ENCODE measurements at places on chromosomes 2 and 18.

- DNase-seq = no peak
These were observed 289.7 kb downstream of the DYSF start for GRCh38 chr2:71742953-71743601.

DNA sequence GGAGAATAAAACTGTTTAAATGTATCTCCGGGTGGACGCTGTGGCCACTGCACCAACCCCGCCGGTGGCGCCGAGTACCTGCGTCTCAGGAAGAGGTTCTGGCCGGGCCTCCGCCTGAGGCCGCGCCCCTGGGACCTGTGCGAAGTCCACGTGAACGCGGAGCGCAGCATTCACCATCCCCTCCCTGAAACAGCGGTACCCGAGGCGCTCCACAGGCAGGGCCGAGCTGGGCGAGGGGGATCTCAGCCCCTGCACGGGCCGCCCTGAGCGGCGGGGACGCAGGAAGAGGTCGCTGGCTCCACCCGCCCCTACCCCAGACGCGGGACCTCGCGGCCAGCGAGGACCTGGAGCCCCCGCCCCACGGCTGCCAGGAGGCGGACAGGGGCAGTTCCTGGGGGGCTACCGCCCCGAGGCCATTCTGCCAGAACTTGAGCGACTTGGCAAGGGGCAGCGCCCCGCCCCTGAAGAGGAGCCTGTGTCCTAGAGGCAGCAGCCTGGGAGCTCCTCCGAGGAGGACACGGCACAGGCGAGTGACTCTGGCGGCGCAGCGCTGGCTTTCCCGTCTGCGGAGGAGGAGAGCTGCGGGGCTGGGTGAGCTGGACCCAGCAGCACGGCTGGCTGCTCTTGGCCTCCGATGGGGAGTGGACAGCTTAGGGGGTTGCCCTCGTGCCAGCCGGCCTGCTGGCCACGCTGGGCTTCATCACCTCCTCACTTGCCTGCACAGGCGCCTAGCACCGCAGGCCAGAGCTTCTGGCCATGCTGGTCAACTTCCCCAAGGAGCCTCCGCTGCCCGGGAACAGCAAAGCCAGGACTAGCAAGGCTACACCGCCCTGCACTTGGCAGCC lies 9.7 kb upstream of the TEKT4 start:
- no peak for DNase-seq

- no peak for DNase-seq
These were observed 188.9 kb downstream of the NDUFA10 start for GRCh38 chr2:239836021-239836765.

- no peak for DNase-seq
These were observed 31.5 kb downstream of the DYNC1I2 start for GRCh38 chr2:171718720-171719119.

- DNase-seq = no peak
These were observed 302.8 kb downstream of the NCKAP5 start for GRCh38 chr2:133265432-133265949.

DNA sequence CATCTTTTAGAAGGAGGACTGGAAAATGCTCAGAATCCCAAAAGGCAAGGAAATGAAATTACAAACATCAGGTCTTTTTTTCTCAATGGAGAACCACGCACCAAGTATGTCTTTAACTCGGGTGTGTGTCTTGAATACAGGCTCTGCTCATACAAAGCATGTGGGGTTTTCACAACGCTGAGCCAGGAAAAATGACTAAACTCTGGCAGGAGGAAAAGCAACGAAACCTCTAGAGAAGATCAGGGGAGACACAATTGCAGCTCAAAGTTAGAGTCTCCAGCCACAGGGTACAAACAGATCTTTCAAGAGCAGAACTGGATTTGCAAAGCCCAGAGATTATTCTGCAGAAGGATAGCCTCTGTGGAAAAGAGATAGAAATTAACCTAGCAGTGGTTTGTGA lies 42.8 kb upstream of the TPO start:
- no peak for DNase-seq

GRCh38 chr18:56550121-56550520 lies 88.3 kb downstream of the TXNL1 start:
- no peak for DNase-seq

DNA sequence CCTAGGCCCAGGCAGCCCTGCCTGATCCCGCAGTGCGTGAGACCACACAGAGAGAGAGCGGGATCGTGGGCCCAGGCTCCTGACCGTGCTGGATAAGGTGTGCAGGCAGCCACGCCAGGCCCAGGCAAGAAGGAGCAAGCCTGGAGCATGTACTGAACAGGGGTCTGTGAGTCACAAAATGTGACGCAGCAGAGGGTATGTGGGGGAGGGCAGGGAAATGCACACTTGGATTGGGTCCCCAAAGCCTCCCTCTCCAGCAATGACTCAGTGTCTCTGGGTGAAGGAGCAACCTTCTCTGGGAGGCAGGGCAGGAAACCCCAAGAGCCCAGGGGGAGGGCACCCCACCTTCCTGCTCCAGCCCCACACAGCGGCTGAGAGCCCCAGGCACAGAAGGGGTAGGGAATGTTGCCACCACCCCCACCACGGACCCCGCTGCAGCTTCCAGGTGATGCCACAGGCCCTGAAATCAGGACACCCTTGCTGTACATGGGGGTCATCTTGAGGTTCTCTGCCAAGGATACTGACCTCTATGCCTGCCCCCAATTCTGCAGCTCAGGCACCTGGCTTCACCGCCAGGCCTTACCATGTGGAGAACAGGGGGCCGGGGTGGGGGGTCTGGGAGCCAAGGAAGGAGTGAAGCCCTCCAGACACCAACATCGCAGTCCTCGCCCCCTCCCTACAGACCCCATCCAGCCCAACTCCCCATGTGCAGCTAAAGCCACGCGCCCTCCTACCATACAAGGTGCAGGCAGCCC lies 1.3 kb upstream of the GPC1 start:
- DNase-seq = no peak

DNA sequence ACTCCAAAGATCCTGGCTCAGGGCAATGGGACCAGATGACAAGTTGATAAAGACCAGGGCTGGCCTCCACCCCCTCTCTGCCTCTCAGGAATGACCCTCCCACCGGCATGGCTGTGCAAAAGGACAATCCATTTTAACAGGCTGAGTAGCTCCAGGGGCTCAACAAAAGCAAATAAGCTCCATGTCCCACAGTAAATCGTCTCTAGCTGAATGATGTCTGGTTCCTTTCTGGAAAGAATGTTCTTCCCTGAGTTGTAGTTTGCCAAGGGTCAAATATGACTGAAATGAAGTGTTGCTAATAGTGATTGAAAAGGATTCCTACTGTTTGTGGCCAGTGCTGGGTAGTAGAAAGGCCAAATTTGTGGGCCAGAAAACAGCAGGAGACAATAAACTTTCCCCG lies 434.4 kb upstream of the ETAA1 start:
- no peak for DNase-seq

DNA sequence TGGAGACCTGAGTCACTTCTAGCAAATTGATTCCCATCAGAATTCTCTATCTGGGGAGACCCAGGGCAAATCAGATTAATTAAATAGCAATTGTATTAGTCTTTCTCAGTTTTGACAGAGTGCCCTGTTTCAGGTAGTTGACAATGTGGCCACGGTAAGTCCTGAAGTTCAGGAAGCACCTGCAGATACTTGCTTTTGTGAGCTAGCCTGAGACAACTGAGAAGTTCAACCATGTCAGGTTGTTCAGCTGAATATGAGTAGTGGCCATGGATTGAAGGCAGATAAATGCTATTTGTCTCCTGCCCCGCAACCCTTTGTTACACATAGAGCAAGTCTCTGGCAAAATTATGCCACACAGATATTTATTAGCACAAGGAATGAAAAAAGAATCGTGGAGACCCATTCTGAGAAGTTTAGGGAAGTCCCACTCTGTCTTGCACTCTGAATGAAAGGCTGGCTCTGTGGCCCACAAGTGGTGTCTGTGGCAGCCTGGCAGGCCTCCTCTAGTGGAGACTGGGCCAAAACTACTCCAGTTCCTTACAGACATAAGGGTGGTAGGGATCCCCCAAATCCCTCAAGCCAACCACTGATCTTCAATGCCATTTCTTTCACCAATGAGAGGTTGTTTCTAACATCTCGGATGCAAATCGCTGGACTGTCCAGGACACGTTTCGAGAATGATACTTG lies 61.3 kb downstream of the POU3F3 start:
- DNase-seq = no peak

DNA sequence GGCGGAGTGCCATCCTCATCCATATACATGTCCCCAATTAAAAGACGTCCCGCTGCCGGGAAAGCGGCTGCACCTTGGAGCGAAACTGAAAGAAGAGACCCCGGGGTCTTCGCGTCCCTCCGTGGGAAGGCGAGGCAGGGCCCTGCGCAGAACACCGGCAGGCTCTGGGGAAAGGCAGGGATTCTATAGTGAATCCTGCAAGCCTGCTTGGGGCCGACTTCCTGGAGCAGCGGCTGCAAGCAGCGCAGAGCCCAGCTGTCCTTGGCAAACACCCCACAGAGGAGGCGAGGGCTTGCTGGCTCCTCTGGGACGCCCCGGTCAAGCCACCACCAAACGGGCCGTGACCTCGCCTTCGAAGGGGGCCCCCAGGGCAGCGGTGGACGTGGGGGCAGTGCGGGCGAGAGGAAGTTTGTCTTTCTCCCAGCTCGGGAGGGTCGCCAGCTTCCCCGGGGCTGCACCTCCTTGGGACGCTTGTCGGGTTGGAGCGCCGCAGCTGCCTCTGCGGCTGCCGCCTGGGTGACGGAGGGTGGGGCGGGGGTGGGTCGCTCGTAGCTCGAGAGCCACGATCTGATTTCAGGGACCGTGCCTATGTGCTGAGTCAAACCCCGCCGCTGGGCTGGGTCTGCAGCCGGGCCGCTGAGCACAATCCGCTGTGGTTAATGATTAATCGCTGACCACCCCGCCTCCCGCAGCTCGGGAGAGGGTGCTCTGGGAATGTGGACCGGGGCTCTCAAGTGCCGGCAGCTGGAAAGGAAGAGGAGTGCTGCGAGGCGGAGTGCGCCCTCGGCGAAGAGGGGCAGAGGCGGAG lies 486 bp upstream of the GPR39 start:
- no peak for DNase-seq

GRCh38 chr2:240164586-240164985 lies 24.1 kb upstream of the OTOS start:
- no peak for DNase-seq

DNA sequence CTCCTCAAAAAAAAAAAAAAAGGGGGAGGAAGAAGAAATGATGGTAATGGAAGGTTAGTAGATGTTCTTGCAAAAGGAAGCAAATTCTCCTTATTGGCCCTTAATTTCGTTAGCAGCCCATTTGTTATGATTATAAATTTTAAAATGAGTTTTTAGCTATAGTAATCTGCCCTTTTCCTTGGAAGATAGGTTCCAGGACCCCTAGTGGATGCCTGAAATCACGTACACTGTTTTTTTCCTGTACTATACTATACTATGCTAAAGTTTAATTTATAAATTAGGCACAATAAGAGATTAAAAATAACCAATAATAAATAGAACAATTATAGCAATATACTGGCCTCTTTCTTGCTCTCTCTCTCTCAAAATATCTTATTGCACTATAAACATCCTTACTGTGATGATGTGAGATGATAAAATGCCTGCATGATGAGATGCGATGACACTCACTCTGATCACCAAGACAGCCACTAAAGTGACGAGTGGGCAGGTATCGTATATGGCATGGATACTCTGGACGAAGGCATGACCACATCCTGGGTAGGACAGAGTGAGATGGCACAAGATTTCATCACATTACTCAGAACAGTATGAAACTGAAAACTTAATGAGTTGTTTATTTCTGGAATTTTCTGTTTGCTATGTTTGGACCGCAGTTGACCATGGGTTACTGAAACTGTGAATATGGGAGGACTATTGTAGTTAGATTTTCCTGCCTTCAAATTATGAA lies 87.2 kb downstream of the KCTD18 start:
- no peak for DNase-seq

DNA sequence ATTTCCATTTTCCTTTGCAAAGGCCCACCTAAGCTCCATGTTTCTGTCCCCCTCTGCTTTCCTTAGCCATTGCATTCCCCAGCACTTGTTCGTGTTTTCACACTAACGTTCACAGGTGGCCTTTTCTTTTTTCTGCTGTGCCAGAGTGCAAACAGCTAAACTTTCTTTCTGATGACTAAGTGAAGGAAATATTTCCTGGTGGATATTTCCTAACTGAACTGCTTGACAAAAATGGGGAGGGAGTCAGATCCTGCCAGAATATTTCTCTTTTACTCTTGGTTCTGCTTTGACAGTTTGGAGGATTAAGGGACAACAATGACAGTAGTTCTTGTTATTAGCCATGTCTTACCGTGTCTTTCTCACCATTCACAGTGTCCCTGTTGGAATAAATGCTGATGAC lies 344.0 kb downstream of the ARHGAP15 start:
- no peak for DNase-seq

GRCh38 chr2:189327879-189328847 lies 113.1 kb upstream of the WDR75 start:
- no peak for DNase-seq

- peak; percentile 90 for DNase-seq
These were observed at the start of gene TTC32 for GRCh38 chr2:19901442-19902215. Gene TTC32 (minus strand): TSS chr2:19901983. CDS start chr2:19901854, 129 bp downstream.

DNA sequence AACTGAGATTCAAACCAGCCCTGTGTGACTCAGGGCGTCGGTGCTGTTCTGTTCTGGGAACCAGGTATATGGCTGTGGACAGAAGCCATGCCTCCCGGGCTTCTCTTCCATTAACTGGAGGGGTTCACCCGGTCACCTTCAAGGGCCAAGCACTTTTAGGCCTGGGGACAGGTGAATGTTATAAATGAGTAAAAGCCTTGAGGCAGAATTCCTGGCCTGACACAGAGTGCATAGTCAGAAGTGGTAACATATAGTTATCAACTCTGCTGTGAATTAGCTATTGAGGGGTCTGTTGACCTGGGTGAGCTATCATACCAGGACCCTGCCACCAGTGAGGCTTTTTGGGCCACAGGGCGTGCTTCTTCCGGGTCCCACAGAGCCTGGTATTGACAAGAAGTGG lies 2.7 kb downstream of the FHOD3 start:
- no peak for DNase-seq

- DNase-seq = no peak
These were observed 333.0 kb downstream of the CCDC178 start for GRCh38 chr18:33107511-33107910.

- no peak for DNase-seq
These were observed 10.3 kb upstream of the ALS2 start for GRCh38 chr2:201790989-201791388.

All from stimulated activated CD4-positive, alpha-beta T cell treated with anti-CD3 and anti-CD28 coated beads, Interleukin-2, amount 100 ng/mL, for 4 hours (primary cell).